Suppressor macrophage treated with lipopolysaccharide for 4 hours (primary cell): ENCODE measurements at places on chromosomes 4 and X.

- peak; percentile 8 for DNase-seq
Measured at GRCh38 chrX:138771047-138771446, 59.5 kb upstream of the FGF13 start.

DNA sequence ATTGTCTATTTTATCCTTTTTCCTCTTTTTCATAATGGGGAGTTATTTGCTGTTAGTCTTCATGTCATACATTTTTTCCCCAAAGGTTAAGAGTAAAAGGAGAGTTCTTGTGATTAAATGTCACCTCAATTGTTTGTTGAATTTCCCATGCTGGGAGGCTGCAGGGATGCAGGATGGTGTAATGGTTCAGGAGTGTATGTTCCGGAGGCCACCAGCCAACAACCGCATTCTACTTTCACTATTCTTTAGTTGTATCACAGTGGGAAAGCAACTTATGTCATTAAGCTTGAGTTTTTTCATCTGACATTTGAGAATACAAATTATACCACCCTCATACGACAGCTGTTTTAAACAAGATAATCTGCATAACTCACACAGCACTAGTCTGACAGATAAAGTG lies 15.4 kb downstream of the AFP start:
- no peak for DNase-seq

- DNase-seq = no peak
Measured at GRCh38 chr4:62018537-62018936, 818.4 kb downstream of the ADGRL3 start.

DNA sequence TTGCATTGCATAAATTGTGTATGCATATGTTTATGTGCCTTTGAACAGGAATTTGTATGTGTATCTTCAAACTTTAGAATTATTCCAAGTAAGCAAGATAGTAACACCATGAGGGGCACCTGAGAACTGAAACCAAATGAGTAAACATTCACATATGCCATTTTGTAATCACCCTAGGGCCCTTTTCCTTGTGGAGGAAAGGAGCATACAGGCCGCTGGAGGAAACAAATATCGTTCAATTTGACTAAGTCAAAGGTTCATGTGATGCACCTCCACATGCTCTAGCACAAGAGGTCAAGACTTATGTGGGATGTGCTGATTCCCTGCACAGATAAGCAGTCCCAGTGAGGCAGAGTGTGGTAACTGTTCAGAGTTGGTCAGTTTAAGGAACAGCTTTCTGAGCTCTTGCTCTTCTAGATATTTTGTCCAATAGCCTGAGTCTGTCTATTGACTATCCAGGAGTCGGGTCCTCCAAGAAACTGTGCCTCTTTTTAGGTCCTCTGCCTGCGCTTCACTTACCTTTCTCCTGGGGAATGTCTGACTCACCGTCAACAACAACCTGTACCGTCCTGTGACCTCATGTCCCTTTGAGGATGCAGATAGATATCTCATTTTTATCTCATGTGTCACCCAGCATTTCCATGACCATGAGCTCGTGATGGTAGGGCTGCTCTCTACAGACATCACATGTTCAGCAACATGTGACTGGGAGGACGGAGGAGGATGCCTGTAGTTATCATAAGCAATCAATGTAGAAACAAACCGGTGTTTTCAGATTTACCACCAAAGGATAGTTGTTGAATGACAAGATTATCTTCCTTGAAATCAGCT lies 196.9 kb downstream of the NWD2 start:
- no peak for DNase-seq

DNA sequence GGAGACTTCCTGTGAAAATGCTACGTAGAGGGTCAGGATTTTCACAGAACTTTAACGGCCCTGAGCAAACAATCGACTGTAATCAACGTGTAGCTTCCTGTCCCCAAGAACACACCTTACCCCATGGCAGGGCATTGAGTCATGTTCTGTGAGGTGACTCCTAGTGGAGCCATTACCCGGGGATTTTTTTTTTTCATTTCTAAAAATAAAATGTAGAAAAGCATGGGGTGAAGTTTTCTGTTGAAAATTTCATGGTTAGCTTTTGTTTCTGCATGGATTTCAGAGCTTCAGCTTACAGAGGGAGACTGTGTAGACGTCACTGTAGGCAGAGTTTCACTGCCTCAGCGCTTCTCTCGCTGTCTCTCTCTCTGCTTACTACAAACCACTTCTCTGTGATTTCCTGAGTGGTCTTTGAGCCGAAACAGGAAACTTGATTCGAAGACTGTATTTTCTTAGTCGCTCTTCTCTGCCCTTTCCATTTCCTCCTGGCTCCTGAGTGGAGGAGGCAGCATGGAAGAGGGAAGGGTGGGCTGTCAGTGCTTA lies 111.7 kb downstream of the NFKB1 start:
- DNase-seq = no peak

GRCh38 chr4:168797738-168798375 lies 212.2 kb downstream of the CBR4 start:
- DNase-seq = peak; percentile 25

GRCh38 chr4:105246712-105247111 lies 100.0 kb downstream of the TET2 start:
- no peak for DNase-seq

- DNase-seq = no peak
Measured at GRCh38 chr4:80608281-80608980, 272.9 kb downstream of the CFAP299 start.

- DNase-seq = peak; percentile 15
Measured at GRCh38 chrX:41781500-41781899, 57.5 kb downstream of the GPR82 start.
